ENCODE measurements at places on chromosomes 1 and 21.

GRCh38 chr1:93623875-93624274, 57.8 kb downstream of the BCAR3 start:
- DNase-seq: no peak

DNA sequence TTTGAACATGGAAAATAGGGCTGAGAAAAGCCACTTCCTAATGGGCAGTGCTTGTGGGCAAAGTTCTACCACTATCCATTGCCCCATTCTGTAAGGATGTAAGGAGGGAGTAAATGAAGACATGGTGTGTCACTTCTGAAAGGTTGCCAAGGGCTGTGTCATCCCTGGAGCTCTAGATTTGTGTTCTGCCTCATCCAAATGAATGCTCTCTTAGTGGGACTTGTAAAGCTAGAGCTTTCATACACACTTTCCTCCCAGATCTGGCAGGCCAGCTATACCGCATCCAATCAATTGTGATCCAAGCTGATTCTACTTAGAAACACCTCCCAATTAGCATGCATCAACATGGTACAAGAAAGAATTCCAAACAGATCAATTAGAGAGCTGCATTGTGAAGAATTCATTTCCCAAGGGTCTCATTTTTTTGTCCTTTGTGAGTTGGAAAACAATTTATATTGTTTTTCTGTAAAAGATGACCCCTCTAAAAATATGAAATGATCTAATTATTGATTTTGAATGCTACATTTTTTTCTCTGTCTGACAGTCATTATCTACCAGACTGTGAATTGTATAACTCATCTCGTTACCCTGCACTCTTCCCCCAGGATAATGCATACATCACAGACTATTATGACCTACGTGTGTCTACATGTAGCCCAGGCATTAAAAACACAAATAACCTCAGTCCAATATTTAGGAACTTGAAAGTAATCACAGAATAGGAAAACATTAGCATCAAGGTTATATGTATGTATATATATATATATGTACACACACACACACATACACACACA, 117.1 kb upstream of the DUSP10 start:
- DNase-seq: no peak

DNA sequence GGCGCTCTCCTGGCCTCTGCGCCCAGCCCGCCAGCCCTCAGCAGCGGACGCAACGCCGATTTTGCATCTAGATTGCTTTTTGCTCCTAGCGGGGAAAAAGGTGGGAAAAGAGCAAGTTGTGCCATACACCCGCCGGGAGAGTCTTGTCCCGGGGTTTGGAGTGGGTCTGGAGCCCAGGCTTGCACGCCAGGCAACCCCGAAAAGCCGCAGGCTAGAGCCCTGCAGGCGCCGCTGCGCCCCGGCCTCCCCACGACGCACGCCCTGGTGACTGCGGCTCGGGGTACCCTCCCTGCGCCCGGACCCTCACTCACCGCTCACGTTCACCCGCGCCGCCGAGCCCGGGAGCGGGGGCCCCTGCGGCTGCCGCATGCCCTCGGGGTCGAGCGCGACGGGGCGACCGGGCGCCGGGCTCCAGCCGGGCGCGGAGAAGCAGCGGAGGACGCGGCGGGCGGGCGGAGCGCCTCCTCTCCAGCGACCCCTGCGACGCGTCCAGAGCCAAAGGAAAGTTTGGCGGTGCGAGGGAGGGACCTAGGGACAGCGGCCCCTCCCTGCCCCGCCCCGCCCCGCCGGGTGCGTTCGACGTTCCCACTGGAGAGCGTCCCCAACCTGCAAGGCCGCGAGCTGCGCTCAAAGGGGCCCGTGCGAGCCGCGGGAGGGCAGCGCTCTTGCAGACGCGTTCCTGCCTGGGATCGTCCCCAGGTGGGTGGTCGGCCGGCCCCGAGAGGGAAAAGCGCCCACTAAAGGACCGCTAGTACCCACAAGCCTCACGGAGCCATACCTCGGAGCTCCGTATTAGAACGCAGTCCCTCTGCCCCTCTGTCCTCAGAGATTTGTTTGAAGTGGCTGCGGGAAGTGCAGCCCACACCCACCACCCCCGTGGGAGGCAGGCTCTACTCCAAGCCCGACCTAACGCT, at the start of gene LPAR3:
Gene LPAR3 (minus strand): TSS at position 502 of the 914 bp plus-strand sequence. CDS start 27,086 bp downstream, outside the sequence.
- DNase-seq: no peak

- DNase-seq: no peak
Observed at GRCh38 chr1:51222136-51222787, 13.8 kb upstream of the RNF11 start.

- DNase-seq: no peak
Observed at GRCh38 chr1:82783044-82783443, 982.3 kb downstream of the ADGRL2 start.

DNA sequence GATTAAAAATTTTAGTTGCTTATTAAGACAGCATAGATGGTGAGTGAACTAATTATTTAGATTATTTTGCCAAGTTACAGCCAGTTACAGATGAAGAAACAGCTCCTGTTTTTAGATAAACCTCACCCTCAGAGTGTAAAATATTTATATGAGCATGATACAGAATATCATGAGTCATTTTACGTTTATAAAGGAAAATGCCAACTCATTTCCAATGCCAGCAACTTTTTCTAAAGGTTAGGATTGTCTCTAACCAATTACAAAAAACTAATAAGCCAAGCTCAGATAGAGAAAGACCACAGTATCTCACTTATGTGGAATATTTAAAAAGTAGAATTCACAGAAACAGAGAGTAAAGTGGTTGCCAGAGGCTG, 590.1 kb downstream of the LTN1 start:
- no peak for DNase-seq

DNA sequence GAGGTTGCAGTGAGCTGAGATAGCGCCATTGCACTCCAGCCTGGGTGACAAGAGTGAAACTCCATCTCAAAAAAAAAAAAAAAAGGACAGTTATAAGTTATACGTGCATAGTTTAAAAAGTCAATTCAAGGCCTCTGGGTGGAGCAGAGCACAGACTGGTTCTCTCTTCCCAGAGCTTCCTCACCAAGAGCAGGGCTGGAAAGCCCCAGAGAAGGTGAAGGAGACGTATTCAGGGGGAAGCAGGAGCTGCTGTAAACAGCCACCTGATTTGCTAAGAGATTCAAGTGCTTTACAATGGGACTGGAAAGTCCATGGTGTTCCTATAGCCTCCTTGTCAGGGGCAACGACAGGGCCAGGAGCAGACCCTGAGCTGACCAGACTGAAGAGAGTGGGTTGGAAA, 85.0 kb upstream of the LYST start:
- DNase-seq: no peak

- peak; percentile 47 for DNase-seq
Observed at GRCh38 chr1:113390871-113391648, 745 bp downstream of the MAGI3 start.

DNA sequence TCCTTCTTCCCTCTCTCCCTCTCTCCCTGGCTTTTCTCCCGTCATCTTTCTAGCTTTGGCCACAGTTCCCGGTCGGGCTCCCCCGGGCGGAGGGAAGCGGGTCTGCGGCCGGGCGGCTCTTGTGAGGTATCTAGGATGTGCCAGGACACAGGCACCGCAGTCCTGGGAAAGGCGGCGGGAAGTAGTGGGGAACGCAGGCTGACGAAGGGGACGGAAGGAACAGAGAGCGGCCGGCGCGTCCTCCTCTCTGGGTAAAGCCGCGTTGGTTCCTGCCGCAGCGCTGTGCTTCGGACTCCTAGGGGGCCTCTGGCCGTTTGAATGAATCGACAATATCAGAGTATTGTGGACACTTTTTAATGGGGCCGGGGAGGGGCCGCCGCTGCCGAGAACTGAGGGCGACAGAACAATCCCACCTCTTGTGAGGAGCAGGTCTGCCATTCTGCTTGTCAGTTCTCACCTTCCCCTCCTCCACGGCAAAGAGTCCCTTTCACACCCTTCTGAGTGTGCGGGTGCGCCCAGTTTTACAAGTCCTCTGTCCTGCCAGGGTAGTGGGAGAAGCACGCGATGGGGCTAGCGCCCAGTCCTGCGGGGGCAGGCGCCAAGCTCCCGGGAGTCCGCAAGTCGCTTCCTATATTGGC, 1.2 kb upstream of the LHX9 start:
- DNase-seq: peak; percentile 26

GRCh38 chr1:235888119-235888643, 21.5 kb upstream of the LYST start:
- peak; percentile 47 for DNase-seq

GRCh38 chr1:213418268-213419071, 367.4 kb downstream of the RPS6KC1 start:
- no peak for DNase-seq

GRCh38 chr1:87766737-87767136, 438.1 kb downstream of the LMO4 start:
- no peak for DNase-seq

DNA sequence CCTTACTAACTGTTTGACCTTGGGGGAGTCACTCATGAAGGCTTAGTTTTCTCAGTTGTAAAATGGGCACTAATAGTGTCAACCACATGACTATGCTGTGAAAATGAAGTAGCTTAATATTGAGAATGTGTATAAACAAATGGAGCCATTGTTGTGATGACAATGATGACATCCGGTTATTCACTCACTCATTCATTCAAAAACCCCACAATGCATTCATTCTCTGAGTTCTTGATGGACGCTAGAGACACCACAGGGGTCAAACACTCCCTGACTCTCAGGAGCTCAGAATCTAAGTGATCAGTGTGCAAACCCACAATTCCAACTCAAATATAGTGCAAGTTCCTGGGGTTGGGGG, 138.9 kb downstream of the FOXD2 start:
- DNase-seq: no peak

- DNase-seq: no peak
Observed at GRCh38 chr1:117871013-117871412, 58.4 kb downstream of the GDAP2 start.

- no peak for DNase-seq
Observed at GRCh38 chr21:16468184-16468583, 738.4 kb downstream of the USP25 start.

- DNase-seq: no peak
Observed at GRCh38 chr1:26287811-26288210, 7.9 kb downstream of the SH3BGRL3 start.

- peak; percentile 70 for DNase-seq
Observed at GRCh38 chr1:27632387-27633297, 2.3 kb downstream of the FGR start.
